A172 (cell line): ENCODE measurements at places on chromosomes 1 and 21. TPM values are rescaled to one million over a fixed set of nuclear protein-coding genes. Genes with fewer than 3 reads are reported as not detected.

DNA sequence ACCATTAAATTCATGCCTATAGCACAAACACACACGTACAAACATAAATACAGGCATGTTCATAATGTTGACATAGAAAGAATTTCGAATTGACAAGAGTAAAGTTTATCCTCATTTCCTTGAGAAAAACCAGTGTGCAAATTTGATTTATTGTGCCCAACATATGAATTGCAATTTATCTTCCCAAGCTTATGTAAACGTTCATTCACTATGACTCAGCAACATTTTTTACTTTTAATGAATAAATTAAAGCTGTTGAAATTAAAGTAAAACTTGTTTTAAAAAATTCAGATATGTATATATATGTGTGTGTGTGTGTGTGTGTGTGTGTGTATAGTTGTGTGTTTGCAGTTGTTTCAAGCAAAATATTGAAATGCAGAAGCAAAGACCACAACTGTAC, 1067.9 kb downstream of the BRINP3 start:
- no peak for DNase-seq

- DNase-seq, result no peak
These were observed 146.6 kb downstream of the GLUL start for GRCh38 chr1:182245040-182245439.

GRCh38 chr1:65206836-65207235, 58.8 kb downstream of the AK4 start:
- DNase-seq, result no peak

DNA sequence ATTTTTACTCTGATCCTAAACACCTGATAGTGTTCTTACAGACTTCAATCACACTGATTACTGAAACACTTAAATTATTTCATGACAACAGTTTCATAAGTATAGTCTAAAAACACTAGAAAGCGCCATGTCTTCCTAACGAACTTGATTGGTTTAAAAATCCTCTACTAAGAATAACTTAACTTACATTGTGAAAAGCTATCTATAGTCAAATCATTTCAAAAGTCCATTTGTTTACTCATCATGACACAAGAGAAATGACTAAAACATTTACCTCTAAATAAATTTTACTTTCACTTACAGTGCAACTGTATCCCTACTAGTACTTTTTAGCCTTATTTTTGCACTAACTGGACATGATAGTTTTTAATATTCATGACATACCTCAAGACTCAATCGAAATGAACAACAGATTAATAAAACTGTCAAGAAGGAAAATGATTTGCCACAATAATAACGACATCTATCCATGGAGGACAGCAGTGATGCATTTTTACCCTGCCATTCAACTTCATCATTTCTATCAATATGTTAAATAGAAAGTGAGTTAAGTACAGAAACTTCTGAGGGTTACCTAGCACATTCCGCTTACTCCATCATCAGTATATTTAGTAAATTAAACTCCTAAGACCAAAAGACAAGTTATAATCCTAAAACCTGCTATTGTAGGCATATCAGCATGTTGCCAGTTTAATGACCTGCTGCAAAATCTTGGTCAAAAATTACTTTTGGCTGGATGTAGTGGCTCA, 38.4 kb downstream of the AHCTF1 start:
- no peak for DNase-seq

AGO1 gene
- total RNA-seq, result 7.1 and 7.5 TPM in 2 replicates
